Chondrocyte (in vitro differentiated cells): ENCODE measurements at places on chromosomes 6 and 20. TPM values are rescaled to one million over a fixed set of nuclear protein-coding genes. Genes with fewer than 3 reads are reported as not detected.

Gene CCN5
- total RNA-seq = 1.6 to 1.7 TPM (median 1.7 TPM) in 3 replicates

Gene SLC17A4
- total RNA-seq = not detected in 3 replicates

Gene INSM1
- not detected in 3 replicates for total RNA-seq

Gene TMC2
- not detected in 3 replicates for total RNA-seq

Gene TLDC2
- total RNA-seq = not detected in 3 replicates

Gene TRIM15
- total RNA-seq = not detected in 3 replicates

Gene BTN1A1
- total RNA-seq = not detected in 3 replicates

Gene FOXS1
- 54.1 to 192 TPM (median 185 TPM) in 3 replicates for total RNA-seq

Gene ADGB
- total RNA-seq = not detected in 3 replicates

Gene C6orf58
- total RNA-seq = not detected in 3 replicates

Gene FRS3
- total RNA-seq = 3.0 to 3.8 TPM (median 3.3 TPM) in 3 replicates

Gene SRSF12
- 2.9 to 5.9 TPM (median 4.8 TPM) in 3 replicates for total RNA-seq
